ENCODE measurements at places on chromosomes 1 and 21. TPM values are rescaled to one million over a fixed set of nuclear protein-coding genes. Genes with fewer than 3 reads are reported as not detected.

The HSD3B2 gene
- total RNA-seq, result not detected

The TNFAIP8L2 gene
- not detected for total RNA-seq

The LORICRIN gene
- not detected for total RNA-seq

The DNASE2B gene
- not detected for total RNA-seq

DNA sequence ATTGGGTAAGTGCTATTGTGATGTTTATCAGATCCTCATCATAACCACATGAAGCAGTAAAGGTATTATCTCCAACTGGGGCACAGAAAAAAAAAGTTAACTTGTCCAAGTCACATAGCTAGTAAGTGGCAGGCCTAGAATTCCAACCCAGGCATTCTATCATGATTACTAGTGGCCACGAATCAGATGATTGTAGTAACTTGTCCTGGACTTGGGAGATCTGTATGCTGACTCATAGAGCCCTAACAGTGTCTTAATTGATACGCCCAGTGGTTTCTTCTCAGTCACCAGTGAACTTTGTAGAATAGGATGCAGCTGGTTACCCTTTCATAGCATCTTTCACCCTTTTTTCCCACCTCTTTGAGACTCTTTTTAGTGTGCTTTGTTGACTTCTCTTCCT lies 91.1 kb upstream of the UBE2U start:
- DNase-seq, result peak; percentile 72

DNA sequence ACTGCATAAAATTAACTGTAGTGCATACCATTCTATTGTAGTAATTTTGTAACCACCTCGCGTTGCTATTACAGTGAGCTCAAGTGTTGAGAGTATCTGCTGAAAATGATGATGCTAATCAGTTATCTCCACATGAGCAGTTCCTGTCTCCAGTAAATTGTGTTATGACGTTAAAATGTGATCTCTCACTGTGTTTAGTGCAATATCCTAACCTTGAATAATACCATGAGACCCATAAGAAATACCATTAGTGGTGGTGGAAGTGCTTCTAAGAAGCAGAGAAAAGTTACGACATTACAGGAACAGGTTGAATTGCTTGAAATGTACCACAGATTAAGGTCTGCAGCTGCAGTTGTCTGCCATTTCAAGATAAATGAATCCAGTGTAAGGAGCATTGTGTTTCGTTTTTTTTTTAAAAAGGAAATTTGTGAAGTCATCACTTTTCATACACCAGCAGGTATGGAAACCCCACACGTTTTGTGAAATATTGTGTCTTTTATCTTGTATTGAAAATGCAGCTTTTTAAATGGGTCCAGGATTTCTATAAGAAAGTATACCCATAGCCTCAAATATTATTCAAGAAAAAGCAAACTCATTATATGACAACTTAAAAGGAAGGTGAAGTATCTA lies 72.5 kb downstream of the ANGPTL1 start:
- DNase-seq, result no peak

DNA sequence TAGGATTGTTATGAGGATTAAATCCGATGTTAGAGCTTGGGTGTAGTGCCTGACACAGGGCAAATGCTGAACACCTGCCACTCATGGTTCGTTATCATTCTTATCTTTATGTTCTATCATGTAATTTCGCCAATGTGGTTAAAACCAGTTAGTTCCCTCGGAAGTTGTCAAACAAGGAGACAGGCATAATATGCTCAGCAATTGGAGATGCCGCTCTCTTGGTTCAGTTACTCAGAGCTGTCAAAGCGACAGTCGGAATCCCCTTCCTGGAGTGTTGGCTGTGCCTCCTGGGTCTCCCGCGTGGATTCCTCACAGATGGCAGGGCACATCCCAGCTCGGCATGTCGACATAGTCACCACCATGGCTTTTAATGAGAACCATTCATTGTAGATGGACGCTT lies 192.2 kb downstream of the ROR1 start:
- DNase-seq, result no peak

DNA sequence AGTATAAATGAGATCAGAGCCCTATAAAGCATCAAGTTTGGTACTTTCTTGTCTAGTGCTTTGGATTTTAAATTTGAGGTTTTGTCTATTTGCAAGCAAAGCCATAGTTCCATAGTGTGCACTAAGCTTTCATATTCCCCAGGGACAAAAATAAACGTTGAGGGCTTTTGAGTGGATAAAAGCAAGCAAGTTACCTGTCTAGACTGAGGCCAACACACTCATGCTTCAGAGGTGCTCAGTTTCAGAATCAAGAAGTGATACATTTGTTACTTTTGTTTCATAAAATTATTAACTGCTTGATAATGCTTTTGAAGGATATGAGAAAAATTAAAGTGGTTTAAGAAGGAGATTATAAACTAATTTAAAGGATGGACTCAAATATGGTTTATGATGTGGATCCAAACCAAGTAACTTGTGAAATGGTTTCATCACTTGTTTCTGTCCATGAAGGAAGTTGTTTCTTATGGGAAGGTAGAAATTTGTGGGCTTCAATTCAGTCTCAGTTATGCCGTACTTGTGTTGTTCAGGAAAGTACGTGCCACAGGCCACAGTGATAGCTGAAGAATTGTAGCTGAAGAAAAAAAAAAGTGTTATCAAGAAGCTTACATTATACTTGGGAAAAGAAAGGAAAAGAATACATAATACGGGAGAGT lies 71.2 kb downstream of the CHRM3 start:
- DNase-seq, result no peak

GRCh38 chr1:201171063-201172036 lies 17.1 kb upstream of the TMEM9 start:
- no peak for DNase-seq

GRCh38 chr21:32475162-32475812 lies 62.8 kb downstream of the EVA1C start:
- no peak for DNase-seq

DNA sequence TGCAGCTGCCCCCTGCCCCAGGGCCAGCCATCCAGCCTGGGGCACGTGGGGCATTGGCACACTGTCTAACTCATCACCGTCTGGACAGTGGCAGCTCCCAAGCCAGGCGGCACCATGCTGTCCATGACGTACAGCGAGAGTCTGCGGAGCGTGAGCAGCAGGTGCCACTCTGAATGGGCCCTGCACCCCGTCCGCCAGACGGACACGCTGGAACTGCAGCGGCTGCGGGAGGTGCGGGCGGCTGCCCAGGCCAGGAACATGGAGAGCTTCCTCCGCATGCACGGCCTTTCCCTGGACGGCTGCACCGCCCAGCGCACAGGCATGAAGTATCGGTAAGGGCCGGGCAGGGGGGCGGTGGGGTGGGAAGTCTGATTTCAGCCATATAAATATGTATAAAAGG lies 5.7 kb downstream of the KCNAB2 start:
- DNase-seq, result no peak

GRCh38 chr1:100523038-100523652 lies 14.8 kb upstream of the GPR88 start:
- no peak for DNase-seq

DNA sequence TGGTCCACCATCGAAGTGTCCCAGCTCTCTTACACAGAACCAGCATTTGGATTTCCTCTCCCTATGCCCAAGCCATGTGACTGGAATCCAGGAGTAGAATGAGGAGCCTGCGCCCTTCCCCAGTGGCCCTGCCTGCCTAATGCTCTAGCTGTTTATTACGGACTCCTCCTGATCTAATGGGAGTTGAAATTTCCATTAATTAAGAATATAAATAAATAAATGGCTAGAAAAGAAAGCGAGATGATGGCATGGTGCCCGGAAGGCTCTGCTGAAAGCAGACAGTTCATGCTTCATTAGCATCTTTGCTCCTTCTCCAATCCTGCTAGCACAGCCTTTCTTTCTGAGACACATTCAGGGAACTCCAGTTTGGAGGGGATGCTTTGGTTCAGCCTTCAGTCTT lies 216.2 kb downstream of the SEC16B start:
- DNase-seq, result no peak

DNA sequence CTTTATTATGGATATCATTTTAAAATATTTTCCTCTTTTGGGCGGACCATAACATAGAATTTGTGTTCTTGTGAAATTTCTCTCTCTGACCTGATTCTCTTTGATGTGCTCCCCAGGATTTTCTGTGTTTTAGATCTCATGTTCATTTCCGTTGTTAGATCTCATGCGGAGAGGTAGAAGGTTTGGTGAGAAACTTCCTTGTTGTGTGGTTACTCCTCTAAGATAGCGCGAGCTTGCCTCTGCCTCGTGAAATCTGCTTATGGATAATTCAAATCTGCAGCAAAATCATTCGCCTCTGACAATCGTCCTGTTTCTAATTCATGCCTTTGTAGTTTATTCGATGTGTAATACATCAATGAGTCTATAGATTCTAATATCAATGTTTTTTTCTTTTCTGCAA lies 580.4 kb downstream of the USP25 start:
- DNase-seq, result no peak

DNA sequence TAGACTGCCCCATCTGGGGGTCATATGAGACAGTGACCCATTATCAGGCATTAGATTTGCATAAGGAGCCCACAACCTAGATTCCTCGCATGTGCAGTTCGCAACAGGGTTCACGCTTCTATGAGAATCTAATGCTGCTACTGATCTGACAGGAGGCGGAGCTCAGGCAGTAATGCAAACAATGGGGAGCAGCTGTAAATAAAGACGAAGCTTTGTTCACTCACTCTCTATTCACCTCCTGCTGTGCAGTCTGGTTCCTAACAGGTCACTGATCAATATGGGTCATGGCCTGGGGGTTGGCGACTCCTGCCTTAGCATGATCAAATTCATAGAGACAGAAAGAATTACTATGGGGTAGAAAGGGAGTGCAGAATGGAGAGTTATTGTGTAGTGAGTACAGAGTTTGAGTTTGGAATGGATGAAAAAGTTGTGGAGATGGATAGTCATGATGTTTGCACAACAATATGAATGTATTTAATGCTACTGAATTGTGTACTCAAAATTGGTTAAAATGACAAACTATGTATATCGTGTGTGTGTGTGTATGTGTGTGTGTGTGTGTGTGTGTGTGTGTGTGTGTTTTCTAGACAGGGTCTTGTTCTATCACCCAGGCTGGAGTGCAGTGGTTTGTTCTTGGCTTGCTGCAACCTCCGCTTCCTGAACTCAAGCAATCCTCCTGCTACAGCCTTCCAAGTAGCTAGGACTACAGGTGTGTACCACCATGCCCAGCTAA lies 42.2 kb downstream of the BTF3L4 start:
- no peak for DNase-seq

DNA sequence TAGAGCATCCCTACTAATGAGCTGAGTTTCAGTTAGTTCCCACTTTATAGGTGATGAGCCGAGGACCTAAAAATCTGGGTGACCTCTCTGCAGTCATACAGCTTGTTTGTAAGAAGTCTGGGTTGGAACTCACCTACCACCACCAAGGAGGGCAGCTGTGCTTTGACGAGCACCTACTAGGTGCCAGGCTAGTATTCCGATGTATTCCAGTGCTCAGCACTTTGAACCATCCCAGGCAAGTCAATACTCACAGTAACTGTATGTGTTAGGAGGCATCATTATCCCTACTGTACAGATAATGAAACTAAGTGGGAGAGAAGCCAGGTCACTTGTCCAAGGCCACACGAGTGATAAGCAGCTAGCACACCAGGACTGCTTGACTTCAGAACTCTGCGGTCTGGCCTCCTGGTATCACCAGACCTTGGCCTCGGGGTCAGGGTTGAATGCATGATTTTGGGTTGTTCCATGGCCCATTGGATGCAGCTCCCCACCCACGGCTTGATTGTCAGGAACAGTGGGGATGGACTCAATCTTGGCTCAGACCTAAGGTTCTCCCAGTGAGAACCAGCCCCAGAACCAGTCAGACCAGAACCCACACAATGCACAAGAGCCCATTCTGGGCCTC lies 20.7 kb downstream of the ECE1 start:
- DNase-seq, result no peak

Measured in kidney epithelial cell (primary cell).